HuH-7 (cell line): ENCODE measurements at places on chromosomes 5 and 9.
A peak's percentile ranks its signal among the peaks of the same experiment; 100 is the strongest.

DNA sequence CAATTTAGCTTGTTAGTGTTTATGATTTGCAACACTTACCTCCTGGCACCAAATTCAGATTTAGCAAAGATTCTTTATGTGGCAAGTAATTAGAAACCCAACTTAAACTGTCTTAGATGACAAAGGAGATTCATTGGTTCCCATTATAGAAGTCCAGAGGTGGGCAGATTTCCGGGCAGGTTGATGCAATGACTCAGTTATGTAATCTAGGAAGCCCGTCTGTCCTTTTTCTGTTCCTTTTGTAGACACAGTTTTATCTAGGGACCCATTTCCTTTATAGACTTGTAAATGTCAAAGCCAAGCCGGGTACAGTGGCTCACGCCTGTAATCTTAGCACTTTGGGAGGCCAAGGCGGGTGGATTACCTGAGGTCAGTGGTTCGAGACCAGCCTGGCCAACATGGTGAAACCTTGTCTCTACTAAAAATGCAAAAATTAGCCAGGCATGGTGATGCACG, 20.3 kb upstream of the ANKRD33B start:
- DNase-seq, result no peak

DNA sequence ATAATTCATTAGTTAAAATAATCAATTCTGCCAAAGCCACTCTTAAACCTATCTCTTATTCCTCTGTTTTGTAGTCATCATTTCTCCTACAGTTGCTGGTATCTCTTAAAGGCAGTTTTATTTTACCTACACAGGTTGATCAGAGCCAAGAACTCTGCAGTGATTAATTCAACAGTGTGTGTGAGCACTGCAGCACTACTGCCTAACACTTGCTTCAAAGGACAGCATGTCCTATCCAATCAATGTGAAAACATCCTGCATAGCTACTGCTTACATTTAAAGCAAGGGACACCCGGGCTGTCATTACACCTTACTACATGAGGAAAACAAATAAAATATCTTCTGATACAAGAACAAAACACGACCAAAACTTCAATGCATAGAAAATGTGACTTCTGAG, 45.1 kb upstream of the HK3 start:
- DNase-seq, result no peak

DNA sequence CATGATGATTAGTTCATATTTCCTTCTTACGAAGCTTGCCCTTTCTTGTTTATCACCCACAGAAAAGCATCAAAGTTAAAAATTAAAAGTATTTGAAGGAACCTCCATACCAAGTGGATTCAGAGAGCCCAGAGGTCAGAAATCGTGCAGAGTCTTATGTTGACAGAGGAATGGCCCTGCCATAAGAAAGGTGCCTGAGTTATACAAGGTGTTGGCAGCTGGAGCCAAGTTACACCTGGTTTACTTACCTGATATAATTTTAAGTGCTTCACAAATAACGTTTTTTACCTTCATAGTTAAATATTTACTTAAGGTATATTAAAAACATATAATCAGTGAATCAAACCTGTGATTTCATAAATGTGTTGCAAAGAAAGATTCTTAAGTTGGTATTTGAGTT, 42.3 kb upstream of the DHFR start:
- DNase-seq, result no peak

DNA sequence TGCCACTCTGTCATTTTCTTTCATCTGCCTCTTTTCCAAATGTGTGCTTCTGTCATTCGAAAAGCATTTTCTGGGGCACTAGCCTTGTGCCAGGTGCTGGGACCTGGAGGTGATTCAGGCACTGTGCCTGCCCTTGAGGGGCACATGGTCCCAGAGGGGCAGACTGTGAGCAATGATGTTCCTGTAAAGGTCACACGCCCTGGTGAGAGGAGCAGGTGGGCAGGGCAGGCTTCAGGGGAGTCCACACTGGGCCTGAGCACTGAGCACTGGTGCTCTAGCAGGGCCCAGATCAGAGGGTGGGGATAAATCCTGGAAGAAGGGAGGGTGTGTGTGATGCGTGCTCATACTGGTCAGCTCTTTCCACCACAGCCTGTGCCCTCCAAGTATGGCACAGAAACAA, 77.8 kb downstream of the COL15A1 start:
- no peak for DNase-seq

DNA sequence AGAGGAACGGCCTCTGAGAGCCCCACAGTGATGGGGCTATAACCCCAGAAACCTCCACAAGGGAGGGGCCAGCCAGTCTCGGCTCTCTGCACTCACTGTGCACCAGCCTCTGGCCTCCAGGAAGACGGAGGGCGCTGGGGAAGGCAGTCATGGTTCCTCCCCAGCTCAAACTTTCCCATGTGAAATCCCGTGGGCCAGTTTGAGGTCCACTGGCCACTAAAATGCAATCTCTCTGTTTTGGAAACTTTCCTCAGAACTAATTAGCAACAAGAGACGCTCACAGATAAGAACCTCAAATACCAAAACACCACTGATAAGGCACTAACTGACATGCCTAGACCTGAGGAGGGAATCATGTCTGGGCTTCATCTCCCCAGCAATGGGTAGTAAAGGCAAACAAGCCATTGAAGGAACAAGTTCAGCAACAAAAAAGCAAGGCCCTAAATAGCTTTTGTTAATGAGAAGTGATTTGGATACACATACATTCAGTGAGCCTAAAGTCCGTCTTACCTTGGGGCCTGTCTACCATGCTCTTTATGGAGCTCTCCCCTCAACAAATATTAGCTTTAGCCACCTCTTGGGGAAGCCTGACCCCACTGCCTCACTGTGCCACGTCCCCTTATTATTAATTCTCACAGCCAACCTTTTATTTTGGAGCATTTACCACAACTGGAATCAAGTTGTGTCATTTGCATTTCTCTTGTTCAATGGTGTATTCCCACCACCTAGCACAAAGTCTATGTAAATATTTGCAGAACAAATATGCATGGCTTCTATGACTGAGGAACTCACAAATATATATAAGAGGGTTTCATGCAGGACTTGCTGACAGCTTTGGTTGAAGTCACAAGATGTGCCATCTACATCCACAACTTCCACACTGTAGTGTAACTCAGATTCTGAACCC, 56.1 kb upstream of the GLRX start:
- no peak for DNase-seq

DNA sequence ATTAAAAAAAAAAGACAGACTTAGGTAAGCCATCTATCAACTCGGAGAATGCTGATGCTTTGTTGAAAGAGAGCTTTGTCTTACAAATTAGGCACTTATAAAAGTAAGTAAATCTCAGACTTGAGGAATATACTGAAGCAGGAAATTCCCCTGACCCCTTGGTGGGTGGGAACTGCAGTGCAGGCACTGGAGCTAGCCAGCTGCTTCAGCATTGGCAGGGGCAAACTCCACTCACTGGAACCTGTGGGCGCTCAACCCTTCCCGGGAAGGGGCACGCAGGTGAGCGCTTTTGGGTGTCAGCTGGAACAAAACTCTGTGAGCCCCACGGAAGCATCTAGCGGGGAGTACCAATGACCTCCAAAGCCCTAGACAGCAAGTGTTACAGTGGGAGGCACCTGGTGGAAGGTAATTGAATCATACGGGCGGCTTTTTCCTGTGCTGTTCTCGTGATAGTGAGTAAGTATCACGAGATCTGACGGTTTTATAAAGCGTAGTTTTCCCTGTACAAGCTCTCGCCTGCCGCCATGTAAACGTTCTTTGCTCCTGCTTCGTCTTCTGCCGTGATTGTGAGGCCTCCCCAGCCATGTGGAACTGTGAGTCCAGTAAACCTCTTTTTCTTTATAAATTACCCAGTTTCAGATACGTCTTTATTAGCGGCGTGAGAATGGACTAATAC, 628.0 kb upstream of the CDH18 start:
- DNase-seq, result peak; percentile 4

- no peak for DNase-seq
Observed at GRCh38 chr5:125277494-125278154, 531.2 kb upstream of the ZNF608 start.

GRCh38 chr9:73531658-73532057, 380.0 kb downstream of the ANXA1 start:
- DNase-seq, result no peak

DNA sequence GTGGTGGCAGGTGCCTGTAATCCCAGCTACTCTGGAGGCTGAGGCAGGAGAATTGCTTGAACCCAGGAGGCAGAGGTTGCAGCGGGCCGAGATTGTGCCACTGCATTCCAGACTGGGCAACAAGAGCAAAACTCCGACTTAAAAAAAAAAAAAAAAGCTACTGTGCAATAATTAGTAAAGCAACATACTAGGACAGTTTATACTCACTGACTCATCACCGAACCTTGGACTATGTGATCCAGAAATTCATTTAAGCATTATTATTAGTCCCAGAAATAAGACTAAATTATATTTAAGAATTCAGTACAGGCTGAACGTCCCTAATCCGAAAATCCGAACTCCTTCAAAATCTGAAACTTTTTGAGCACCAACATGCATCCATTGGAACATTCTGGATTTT, 37.8 kb downstream of the GOLPH3 start:
- DNase-seq, result no peak

DNA sequence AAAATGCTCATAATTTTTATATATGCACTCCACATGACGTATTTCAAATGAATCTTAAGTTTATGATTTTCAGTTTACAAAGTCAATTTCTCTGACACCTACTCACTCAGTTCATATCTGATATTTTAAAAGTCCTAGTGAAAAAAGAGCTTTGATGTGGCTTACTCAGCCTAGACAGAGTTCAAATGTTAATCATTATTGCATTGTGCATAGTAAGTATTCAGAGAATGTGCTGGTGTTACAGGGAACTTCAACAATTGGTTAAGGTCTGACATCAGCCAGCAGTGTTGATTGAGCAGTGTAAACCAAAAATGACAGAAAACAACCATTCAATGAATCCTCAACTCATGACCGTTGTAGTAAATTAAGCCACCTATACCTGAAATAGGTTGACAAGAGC, 147.2 kb upstream of the LHFPL2 start:
- DNase-seq, result peak; percentile 20

DNA sequence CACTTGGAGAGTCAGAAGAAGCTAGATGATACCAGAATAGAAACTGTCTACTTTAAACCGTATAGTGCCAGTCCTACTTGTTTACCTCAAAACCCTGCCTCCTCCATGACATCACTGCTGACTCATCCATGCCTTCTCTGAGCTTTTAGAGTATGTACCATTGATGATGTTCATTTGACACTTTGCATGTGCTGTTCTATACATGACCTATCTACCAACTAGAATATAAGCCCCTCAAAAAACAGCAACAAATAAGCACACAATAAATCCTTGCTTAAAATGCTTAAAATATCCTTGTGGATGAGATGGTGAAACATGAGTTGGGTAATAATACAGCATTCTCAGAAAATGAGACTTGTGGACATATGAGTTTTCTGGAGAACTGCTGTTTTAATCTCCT, 2.6 kb downstream of the CTNNAL1 start:
- DNase-seq, result peak; percentile 12

DNA sequence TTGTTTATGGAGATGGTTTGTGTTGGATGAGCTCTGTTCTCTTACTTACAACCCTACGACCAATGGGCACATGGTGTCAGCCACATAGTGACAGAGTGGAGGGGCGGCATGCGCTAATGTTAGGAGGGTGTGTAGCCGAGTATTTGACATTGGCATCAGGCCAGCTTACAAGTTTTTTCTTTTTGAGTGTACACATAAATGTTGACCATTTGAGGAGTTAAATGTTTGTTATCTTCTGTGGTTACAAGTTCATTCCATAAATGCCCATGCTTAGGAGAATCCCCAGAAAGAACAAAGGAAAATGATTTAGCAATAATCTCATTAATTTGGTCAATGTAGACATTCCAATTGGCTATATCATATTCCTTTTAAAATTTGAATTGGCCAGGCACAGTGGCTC, 180.1 kb upstream of the ELL2 start:
- no peak for DNase-seq

DNA sequence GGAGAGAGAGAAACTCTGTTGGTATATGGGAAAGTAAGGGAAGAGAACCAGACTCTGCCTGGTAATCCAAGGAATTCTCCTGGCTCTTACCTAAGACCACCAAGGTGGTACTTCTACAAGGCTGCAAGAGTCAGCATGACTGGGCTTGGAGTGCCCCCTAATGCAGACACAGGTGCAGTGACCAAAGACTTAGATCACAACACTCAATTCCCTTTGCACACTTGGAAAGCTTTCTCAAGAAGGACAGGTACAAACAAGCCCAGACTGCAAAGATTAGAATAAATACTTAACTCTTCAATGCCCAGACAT, 25.2 kb downstream of the UGT3A2 start:
- DNase-seq, result no peak

DNA sequence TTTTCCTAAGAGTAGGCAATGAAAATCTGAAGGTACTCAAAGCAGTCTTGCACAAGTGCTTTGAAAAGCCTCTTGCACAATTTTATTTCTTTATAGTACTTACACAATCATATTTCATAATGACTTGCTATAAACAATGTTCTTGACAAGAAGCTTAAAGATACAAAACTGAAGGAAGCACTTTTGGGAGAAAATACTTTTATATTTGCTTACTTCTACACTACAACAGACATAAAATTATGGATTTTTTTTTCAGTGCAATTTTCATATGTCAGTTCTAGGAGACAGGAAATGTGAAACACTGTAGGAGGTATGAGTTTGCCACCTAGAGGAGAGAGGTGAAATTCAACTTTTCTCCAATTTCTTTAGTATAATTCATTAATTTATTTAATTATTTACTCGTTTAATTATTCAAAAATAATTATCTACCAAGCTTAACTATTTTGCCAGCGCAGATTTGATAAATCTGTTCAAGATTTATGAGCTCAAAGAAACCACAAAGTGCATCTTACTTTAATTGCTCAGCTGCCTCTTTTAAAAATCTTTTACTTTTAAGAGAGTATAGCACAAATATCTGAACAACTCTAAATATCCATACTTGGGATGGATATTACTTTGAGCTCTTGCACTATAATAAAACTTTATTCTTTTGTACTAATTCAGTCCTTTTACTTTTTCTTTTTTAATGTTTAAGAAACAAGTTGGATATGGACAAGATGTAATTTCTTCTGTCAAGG, 29.0 kb upstream of the CDKN2B start:
- no peak for DNase-seq

DNA sequence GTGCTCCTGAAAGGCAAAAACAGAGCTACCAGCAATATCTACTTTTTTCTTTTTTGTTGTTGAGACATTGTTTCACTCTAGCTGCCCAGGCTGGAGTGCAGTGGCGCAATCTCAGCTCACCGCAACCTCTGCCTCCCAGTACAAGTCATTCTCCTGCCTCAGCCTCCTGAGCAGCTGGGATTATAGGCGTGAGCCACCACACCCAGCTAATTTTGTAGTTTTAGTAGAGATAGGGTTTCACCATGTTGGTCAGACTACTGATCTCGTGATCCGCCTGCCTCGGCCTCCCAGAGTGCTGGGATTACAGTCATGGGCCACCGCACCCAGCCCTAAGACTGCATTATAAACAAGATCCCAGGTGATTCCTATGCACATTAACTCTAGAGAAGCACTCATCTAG, 17.0 kb downstream of the PLPP1 start:
- DNase-seq, result no peak

GRCh38 chr5:155735388-155735787, 591.6 kb upstream of the SGCD start:
- DNase-seq, result no peak

DNA sequence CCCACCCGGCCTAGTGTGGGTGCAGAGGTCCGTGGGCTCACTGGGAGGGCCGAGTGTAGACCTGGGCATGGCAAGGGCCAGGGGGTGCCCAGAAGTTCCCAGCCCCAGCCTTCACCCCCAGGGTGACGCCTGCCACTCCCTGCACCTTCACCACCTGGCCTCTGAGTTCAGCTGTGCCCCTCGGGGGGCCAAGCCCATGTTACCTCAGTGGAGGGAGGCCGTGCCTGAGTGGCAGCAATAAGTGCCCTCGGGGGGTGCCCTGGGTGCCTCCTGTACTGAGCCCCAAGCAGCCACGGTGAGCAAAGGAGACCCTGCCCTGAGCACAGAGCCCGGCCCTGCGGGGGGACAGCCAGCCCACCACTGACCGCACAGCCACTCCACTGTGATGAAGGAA, 10.3 kb upstream of the FCN2 start:
- no peak for DNase-seq
